ENCODE measurements at places on chromosomes 16 and 17.
A peak's percentile ranks its signal among the peaks of the same experiment; 100 is the strongest.

GRCh38 chr16:70467113-70467512, 12.7 kb downstream of the FCSK start:
- no peak for DNase-seq

DNA sequence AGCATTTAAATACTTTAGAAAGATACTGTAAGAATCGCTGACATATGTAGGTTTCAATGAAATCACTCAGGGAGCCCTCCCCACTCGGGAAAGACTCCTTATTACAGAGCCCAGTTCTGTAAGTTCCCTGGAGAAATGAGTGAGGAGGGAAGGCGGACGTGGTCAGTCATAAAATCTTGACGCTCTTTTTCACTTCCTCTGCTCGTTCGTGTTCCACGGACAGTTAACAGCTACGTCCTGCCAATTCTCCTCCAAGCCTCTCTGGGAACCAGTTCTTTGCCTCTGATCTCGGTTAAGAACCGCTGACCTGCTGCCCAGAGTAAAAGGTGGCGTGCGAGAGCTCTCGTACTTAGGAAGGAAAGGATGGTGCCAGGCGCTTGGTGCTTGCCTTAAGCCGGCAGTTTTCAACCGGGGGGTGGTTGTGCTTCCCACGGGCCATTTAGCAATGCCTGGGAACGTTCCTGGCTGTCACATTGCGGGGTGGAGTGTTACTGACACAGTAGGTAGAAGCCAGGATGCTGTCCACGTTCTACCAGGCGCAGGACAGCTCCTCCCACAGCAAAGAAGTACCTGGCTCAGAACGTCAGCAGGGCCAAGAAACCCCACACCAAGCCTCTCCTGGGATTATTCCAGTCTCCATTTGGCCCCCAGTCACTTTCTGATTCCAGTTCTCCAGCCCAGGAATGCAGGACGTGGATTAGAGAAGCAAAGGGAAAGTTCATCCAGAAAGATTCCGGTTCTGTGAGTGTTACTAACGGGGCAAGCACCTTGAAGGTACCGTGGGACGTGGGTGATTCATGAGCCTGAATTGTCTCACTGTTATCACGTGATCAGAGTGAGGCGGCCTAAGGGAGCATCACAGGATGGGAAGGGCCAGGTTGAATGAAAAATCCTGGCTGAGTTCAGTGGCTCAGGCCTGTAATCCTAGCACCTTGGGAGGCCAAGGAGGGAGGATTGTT, 87.7 kb downstream of the MRM3 start:
- no peak for DNase-seq

- no peak for DNase-seq
These were observed 58.1 kb downstream of the SOCS3 start for GRCh38 chr17:78301821-78302213.

DNA sequence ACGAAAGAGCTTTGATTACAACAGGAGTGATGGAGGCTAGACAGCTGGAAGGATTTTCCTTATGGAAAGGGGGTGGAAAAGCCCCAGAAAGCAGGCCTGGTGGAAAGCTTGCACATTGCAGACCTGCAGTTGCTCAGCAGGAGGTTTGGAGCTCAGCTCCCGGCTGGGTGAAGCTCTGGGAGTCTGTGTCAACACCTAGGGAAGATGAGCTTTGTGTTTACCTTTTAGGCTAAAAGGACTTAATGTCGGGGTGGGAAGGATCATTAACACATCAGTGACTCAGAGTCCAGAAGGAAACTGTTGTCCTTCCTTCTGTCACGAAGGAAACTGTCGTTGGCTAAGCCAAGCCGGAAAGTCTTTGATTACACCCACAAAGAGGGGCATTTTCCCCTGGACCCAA, 48.2 kb downstream of the RAP1GAP2 start:
- DNase-seq = no peak

- no peak for DNase-seq
These were observed 14.6 kb downstream of the KCNJ16 start for GRCh38 chr17:70089513-70090148.

DNA sequence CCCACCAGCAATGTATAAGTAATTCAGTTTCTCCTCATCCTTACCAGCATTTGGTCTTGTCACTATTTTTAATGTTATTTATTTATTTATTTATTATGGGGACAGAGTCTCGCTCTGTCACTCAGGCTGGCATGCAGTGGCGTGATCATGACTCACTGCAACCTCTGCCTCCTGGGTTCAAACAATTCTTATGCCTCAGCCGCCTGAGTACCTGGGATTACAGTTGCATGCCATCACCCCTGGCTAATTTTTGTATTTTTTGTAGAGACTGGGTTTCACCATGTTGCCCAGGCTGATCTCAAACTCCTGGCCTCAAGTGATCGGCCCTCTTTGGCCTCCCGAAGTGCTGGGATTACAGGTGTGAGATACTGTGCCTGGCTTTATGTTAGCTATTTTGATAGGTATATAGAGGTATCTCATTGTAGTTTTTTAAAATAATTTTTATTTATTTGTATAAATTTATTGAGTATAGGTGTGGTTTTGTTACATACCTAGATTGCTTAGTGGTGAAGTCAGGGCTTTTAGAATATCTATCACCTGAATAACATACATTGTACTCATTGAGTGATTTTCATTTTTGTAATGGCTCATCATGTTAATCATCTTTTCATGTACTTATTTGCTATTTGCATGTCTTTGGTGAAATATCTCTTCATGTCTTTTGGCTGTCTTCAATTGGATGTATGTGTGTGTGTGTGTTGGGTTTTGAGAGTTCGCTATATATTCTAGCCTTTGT, 53.3 kb downstream of the TANC2 start:
- DNase-seq = no peak

DNA sequence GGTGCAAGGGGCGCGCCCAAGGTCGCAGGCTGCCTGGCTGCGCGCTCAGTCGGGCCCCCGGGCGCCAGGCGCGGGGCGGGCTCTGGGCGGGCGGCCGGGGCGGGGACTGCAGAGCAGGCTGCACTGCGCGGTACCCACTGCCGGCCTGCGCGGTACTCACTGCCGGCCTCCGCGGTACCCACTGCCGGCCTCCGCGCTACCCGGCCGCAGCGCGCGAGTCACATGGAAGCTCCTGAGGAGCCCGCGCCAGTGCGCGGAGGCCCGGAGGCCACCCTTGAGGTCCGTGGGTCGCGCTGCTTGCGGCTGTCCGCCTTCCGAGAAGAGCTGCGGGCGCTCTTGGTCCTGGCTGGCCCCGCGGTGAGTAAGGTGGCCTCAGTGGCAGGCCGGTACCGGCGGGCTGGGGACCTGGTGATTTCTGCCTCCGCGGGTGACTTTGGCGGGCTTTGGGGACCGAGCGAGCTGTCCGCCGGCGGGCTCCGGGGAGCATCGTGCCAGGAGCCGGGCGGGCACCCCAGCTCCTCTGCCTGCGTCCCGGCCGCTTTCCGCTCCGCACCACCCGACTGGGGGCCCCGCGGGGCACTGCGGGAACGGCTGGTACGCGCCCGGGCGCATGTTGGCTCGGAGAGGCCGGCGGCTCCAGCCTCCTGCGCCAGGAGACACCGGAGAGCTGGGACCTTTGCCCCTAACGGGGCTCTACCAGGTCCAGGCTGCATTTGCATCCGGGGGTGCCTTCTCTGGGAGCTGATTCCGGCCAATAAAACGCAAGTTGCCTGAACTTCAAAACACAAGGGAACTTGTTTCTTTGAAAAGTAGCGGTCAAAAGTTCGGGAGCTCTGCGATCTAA, at the start of gene SLC47A1:
TSS of gene SLC47A1 (plus strand) at position 137 of the 844 bp plus-strand sequence. CDS start at position 223, 86 bp downstream.
- DNase-seq = peak; percentile 72

DNA sequence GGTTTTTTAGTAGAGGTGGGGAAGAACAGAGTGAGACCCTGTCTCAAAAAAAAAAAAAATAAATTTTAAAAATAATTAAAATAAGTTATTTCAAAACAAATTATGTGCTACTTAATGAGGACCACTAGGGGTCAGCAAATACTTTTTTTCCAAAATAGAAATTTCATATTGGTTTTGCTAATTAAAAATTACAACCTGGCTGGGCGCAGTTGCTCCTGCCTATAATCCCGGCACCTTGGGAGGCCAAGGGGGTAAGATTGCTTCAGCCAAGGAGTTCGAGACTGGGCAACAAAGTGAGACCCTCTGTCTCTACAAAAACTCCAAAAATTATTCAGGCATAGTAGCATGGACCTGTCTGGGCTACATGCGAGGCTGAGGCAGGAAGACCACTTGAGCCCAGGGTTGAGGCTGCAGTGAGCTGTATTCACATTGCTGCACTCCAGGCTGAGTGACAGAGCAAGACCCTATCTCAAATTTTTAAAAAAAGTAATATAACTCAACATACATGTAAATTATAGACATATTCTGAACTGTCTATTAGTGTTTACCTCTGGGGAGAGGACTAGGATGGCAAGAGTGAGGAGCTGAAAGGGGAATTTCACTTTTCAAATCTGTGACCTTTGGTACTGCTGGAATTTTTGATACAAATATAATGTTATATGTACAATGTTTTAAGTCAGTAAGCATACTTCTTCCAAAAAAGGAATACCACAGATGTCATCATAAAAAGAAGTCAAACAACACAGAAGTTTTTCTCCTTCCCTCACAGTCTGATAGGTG, 8.1 kb downstream of the MEIOB start:
- DNase-seq = no peak

DNA sequence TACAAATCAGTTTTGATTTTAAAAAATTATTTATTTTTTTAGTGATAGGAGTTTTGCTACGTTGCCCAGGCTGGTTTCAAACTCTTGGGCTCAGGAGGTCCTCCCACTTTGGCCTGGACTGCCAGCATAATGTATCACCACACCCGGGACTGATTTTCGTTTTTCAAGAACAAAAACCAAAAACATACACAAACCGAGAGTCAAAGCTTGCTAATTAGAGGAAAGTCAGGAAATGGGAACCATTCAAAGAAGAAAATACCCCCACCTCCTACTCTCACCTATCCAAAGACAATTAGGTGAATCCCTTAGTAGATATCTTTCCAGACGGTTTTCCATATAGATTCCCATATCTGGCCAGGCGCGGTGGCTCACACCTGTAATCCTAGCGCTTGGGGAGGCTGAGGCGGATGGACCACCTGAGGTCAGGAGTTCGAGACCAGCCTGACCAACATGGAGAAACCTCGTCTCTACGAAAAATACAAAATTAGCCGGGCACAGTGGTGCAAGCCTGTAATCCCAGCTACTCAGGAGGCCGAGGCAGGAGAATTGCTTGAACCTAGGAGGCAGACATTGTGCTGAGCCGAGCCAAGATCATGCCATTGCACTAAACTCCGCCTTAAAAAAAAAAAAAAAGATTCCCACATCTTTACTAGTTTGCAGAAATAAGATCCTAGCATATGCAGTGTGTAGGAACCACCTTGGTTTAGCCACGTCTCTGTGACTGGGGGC, 883 bp upstream of the SPN start:
- no peak for DNase-seq

- DNase-seq = no peak
These were observed 61.7 kb downstream of the KCNJ2 start for GRCh38 chr17:70230850-70231640.

DNA sequence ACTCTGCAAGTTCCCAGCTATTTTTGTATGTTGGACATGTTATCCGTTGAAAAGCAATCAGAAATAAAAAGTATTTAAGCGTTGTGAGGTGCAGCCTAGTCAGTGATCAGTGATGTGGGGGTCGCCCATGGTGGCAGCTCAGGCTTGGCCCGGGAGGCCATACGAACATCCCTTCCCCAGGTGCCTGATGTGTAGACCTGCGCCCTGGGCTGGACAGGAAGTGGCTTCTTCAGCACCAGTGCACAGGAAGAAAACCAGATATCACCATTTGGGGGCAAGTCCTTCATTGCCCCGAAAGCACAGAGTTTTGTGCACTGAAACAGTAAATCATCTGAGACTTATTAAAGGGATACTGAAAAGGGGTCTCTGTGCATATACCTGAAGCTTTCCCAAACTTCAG, 98.9 kb downstream of the SOCS1 start:
- no peak for DNase-seq

GRCh38 chr16:15885560-15886001, 2.8 kb downstream of the CEP20 start:
- no peak for DNase-seq

DNA sequence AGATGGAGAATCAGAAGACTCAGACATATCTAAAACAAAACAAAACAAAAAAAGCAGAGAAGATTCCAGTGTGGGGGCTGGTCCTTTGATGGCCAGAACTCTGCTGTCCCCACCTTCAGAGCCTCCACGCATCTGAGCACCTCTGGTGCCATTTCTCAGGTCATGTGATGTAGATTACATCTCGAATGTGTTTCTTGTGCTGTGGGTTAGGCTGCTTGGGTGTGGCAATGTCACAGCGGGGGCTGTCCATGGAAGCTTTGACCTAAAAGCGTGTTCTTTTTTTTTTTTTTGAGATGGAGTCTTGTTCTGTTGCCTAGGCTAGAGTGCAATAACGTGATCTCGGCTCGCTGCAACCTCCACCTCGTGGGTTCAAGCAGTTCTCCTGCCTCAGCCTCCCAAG, 51.2 kb downstream of the PLD6 start:
- no peak for DNase-seq

DNA sequence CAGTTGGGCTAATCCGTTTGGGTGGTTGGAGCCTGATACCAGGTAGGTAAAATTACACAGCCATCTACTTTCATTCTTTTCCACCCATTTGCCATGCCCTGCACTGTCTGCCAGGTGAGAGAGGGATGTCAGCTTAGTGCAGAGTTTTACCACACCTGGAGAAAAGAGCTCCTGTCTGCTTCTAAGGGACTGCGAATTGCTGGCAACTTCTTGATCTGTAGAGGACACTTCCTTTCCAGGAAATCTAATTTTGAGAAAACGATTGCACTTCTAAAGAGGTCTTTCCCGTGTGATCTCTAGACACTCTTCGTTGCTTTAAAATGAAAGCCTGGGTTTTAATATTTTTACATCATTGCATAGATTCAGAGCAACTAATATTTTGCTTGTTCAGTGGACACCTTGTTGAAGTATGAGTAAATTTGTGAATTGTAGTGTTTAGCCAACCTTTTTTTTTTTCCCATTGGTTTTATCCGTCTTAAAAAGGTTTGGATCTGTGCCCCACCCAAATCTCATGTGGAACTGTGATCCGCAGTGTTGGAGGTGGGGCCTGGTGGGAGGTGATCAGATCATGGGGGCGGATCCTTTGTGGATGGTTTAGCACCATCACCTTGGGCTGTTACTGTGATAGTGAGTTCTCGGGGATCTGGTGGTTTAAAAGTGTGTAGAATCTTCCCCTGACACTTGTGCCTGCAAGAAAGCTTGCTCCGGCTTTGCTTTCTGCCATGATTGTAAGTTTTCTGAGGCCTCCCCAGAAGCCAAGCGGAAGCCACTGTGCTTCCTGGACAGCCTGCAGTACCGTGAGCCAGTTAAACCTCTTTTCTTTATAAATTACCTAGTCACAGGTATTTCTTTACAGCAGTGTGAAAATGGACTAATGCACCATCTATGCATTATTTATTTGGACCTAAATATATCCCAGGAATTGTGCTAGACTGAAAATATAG, 104.6 kb downstream of the PRKCA start:
- DNase-seq = no peak

GRCh38 chr16:66899945-66900710, 18.6 kb downstream of the CDH16 start:
- no peak for DNase-seq

- no peak for DNase-seq
These were observed 29.0 kb upstream of the PITPNA start for GRCh38 chr17:1591474-1592090.

DNA sequence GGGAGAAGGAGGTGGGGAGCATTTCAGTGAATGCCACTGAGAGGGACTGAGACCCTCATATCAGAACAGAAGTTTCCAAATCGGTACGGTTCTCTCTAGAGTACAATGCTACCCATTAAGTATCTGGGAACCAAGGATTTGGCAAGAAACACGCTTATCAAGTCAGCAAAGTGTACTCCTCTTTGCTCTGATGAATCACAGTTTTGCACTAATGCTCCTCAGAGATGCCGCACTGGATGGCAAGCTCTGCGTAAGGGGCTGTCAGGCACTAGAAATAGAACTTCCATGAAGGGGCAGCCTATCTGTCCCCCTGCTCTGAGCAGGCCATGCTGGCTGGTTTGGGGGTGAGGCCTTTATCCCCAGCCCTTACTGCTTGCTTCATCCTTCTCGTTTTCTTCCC, 4.8 kb upstream of the ABCC12 start:
- no peak for DNase-seq

All from cardiac septum (tissue), 1 donor.